ENCODE measurements at places on chromosomes 13 and 19. TPM values are rescaled to one million over a fixed set of nuclear protein-coding genes. Genes with fewer than 3 reads are reported as not detected.

Gene SHD
- 254 TPM for total RNA-seq

Gene C19orf67
- 0.71 TPM for total RNA-seq

Gene TMPRSS9
- 0.29 TPM for total RNA-seq

Gene SUGT1
- total RNA-seq, result 57.9 TPM

Gene CCDC70
- not detected for total RNA-seq

Gene ZNF560
- not detected for total RNA-seq

Gene TMEM91
- total RNA-seq, result 52.6 TPM

Gene EXOSC5
- total RNA-seq, result 18.2 TPM

Gene SHISA7
- total RNA-seq, result 3.2 TPM

Gene PSMD8
- 156 TPM for total RNA-seq

Gene ZNF814
- total RNA-seq, result 38.3 TPM

Gene CPB2
- total RNA-seq, result not detected

Gene ZNF878
- total RNA-seq, result 1.6 TPM

Gene DACT3
- total RNA-seq, result 55.1 TPM

Gene MUC16
- not detected for total RNA-seq

Gene ZNF208
- total RNA-seq, result not detected

Gene DENND1C
- total RNA-seq, result not detected

Gene C5AR1
- 1.4 TPM for total RNA-seq

Gene SEMA6B
- 234 TPM for total RNA-seq

Gene B3GLCT
- 11.6 TPM for total RNA-seq

Gene WASF3
- total RNA-seq, result 10.1 TPM

Gene PSG11
- not detected for total RNA-seq

Gene SUCLA2
- 43.2 TPM for total RNA-seq

Gene ZNF579
- total RNA-seq, result 48.9 TPM

Gene ATP4A
- total RNA-seq, result 0.32 TPM

Gene CGB3
- not detected for total RNA-seq

Gene MEDAG
- total RNA-seq, result 0.51 TPM

Gene LSM14A
- 89.5 TPM for total RNA-seq

Gene C19orf33
- total RNA-seq, result 1.1 TPM

Gene APLP1
- 618 TPM for total RNA-seq
